ENCODE measurements at places on chromosomes 4 and X.

DNA sequence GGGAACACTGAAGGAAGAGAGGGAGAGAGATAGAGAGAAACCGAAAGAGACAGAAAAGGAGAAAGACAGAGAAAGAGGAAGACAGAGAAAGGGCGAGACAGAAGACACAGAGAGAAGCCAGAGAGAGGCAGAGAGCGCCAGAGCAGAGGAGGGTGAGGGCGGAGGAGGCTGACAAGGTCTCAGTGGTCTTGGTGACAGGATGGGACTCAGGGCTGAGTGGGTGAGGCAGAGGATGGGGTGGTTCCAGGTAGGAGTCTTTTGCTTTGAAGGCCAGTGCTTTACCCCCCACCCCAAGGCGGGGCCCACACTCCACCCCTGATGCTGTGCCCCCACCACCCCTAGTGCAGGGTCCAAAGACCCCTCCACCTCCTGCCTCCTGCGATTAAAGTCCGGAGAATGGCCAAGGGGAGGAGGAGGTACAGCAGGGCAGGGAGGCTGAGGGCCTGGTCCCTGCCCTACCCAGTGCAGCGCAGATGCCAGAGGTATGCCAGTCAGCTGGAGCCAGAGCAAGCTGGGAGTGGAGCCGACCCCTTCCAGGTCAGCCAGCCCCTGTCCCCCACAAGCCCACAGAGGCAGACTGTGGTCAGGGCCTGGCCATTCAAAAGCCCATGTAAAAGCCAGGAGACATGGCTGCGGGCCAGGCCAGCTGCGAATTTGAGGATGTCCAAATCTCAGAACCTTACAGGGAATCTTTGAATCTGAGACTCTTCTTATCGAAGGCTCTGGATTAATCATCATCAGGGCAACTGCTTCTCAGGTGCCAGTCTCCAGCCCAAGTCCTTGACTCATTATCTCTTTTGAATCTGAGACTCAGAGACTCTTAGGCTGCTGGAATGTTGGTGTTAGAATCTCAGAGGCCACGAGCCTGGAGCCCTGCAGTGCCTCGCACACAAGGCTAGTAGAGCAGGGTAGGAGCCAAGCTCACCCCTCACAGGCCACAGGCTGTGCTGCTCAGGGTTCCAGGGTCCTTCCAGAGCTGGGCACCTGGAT is 758 bp downstream of the IQSEC2 start:
- DNase-seq, result peak; percentile 74

GRCh38 chr4:140094438-140095420 is 59.3 kb downstream of the MAML3 start:
- no peak for DNase-seq

DNA sequence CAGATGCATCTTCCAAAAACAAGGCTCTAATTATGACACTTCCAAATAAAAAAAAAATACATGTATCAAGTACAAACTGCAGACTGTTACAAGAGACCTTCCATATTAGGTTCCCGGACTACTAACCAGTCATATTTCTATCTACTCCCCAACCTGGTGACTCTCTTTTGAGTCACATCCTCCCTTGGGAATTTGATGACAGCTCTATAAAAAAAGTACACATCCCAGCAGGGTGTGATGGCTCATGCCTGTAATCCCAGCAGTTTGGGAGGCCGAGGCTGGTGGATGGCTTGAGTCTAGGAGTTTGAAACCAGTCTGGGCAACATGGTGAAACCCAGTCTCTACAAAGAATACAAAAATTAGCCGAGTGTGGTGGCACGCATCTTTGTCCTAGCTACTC is 14.9 kb downstream of the RPGR start:
- peak; percentile 83 for DNase-seq

DNA sequence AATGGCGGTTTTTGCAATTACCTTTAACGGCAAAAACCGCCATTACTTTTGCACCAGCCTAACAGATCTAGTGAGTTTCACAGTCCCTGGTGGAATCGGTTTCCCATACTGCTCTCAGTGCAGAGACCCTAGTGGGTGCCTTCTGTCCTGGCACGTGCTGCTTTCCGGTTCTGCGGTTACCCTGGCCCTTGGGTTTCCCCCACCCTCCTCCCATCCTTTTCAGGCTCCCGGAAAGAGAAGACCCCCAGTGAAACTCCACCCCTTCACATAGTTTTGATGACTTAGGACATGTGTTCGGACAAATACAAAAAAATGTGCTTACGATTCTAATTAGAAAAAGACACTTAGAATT is 36.9 kb downstream of the NLGN3 start:
- peak; percentile 28 for DNase-seq

DNA sequence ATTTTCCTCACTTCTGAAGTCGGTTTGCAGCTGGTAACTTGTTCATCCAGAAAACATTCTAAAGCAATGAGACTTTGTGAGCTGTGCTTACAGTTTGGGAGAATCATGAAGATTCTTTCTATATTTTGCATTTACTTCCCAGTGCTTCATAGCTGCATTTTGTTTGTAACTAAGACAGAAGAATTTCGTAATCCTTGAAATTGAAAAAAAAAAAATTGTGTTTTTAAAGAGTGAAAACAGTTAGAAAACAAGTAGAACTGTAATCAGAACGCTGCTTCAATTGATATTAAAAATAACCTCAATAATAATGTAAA is 392.4 kb downstream of the UNC5C start:
- no peak for DNase-seq

DNA sequence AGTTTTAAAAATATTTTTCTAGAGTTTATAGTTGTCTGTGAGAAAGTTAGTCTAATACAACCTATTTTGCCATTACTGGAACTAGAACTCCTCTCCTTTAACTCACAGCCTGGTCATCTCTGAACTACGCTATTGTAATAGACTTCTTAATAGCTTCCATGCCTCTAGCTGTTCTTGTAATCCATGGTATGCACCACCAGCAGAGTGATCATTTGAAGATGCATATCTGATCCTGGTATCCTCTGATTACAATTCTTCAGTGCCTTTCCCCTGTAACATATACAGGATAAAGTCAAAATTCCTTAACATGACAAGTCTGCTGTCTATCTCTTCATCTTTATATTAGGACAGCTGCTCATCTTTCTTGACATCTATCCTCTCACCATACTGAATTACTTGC is 37.6 kb upstream of the NALF2 start:
- no peak for DNase-seq

DNA sequence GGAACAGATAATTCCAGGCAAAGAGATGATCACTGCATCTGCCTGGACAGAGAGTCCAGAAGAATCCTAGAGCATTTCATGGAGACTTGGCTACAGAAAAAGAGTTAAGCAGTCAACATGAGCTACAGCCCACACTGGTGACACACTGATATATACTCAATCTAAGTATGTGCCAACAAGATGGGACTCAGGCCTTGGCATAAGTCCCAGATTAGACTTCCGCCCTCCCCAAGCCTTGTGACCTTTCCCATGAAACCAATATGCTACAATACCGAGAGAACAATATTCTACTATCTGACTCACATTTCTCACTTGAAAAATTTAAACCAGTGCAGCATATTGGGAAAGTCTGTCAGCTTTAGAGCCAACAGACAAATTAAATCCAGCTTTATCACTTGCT is 65.7 kb upstream of the SLITRK2 start:
- DNase-seq, result no peak

DNA sequence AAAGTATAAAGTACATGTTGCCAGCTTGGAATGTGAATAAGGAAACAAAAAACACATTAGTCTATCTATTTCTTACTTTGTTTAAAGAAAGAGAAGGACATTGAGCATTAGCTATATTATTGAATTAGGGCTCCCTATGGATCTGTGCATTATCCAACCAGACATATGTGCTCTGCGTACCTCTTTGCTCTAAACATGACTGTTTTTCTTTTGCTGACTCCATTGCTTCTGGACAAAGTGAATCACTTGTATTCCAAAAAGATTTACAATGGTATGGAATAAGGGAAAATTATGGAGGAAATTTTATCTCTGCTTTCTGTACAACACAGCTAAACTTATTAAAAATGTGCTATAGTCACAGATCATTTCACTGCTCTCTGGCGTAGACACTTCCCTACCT is 727.8 kb upstream of the LCORL start:
- no peak for DNase-seq

DNA sequence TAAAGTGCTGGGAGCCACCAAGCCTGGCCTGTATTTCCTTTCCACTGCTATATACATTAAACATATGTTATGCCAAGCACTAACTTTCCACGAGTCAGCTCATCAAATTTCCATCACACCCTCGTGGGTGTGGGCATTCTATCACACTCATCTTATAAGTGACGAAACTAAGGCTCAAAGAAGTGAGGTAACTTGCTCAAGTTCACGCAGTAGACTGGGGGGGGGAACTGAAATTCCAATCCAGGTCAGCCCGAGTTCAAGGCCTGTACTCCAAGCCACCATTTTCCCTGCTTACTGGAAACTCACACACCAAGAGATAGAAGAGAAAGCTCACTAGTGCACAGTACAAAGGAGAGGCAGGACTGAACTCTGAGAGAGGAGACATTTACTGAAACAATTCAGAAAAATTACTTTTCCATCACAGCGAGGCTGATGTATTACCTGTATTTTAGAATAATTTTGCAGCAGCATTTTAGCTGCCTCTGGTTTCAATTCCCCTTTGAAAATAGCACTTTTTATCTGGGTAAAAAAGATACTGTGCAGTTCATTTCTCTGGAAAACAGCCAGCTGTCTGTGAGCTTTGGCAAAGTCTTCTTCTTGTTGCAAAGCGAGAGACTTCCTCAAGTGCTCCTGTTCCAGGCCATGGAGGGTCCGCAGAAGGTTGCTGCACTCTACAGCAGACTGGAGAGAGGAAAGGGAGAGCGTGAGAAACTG is 76.8 kb downstream of the EVC2 start:
- no peak for DNase-seq

DNA sequence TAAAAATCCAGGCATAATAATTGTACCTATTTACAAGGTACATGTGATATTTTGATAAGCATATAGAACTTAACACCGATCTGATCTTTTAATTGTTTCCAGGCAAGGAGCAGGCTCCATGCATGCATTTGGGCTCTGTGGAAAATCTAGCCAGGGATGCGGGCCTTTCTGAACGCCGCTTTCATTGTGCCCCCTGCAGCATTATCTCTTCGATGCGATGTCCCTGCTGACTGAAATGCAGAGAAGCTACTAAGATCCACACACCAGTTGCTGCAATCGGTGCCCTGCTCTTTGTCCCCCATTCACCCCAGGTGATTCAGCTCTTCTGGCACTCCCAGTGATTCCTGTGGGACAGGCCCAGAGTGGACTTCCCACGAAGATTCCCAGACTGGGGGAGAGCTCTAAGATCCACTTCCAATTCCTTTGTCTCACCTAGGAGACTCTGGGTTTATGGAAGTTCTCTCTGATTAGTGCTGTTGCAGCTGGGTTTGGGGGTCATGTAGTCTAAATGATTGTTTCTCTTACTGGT is 254.3 kb upstream of the AGA start:
- no peak for DNase-seq

GRCh38 chr4:187995322-187996207 is at the start of gene ZFP42:
ZFP42 (plus strand) TSS chr4:187995771; CDS start chr4:188002808, 7,037 bp downstream.
- no peak for DNase-seq

DNA sequence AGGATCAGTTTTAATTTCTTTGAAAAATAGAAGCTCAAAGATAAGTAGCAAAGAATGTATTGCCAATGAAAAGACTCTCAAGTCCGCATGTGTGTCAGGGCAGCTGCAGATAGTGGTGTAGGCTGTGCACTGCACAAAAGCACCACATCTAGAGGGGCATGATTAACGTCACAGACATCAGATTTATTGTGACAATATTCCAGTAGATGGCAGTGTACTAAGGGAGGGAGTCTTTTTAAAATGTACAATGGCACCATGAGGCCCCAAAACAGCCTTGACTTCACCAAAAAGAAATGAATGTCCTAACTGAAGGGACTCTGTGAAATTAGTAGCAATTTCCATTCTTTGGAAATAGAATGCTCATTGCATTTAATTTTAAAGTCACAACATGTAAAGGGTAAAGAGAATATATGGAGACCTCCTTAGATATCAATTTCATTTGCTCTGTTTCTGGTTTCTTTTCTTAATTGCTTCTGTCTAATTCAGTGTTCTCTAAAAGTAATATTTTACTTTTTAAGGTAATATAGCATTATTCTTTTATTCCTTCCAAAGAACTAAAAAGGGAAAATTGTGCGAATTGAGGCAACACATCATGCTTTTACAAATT is 98.4 kb downstream of the ZNF827 start:
- peak; percentile 60 for DNase-seq

- no peak for DNase-seq
Observed at GRCh38 chr4:183747380-183747779, 88.3 kb downstream of the TRAPPC11 start.

- DNase-seq, result peak; percentile 38
Observed at GRCh38 chr4:40749717-40750460, at the start of gene NSUN7. NSUN7 (plus strand) TSS chr4:40749955; CDS start chr4:40750694, 739 bp downstream.

DNA sequence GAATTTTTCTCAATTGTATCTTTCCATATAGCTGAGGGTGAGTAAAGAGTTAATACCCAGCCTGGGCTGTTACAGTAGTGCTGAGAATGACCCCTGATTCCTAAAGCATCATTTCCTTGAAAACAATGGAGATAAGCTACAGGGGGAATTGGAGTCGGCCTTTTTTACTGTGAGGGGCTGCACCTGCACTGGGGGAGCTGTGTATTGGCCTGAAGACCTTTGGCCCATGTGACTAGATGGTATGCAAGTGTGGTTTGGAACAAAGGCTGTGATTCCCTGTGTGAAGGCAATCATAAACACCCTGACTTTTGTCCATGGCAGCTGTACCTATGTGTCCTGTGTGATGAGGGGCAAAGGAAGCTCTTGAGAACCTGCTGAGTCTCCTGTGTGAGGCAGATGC is 124.0 kb upstream of the HPGD start:
- no peak for DNase-seq

- no peak for DNase-seq
Observed at GRCh38 chrX:134746410-134746785, 88.1 kb upstream of the PLAC1 start.

DNA sequence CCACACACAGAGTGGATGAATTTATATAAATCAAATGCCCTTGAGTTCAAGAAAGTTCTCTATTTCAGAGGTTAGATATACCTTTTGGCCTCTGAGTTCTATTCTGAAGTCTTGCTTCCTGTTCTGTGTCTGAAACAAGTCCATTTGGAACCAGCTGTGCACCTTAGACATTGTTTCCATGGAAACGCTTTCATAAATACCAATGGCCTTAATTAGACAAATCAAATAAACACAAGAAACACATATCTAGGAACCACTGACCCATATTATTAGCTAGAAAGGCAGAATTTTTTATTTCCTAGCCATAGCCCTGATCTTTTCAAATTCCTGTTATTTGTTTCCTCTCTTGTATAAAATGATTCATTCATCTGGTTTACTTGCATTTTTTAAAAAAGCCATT is 8.4 kb upstream of the C4orf54 start:
- no peak for DNase-seq

Measured in GM23248 (cell line).